ENCODE measurements at places on chromosomes 1 and 21.

DNA sequence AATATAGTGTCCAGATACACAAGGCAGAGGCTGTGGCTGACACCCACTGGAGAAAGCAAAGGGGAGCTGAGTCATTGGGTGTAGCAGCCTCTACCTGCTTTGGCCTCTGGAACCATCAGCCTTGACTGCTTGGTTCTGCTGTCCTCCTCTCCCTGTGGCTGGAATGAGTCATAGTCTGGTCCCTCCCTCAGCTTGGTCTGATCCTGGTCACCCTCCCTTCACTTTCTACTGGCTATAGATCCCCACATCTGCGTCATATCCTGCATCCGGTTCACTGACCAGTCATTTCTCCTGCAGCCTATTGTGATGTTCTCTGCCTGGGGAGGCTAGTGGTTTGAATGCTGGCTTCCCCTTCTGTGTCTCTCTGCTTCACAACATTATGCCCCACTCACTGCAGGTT, 372.8 kb upstream of the DAB1 start:
- H3K27me3 ChIP-seq, result no peaks in the 10 kb centered on the region
- H3K27ac ChIP-seq, result no peak overlapping the region
- DNase-seq, result no peak
- H3K4me3 ChIP-seq, result no peak overlapping the region
- no peaks in the 10 kb centered on the region for H3K4me1 ChIP-seq
- no peaks in the 10 kb centered on the region for H3K36me3 ChIP-seq

DNA sequence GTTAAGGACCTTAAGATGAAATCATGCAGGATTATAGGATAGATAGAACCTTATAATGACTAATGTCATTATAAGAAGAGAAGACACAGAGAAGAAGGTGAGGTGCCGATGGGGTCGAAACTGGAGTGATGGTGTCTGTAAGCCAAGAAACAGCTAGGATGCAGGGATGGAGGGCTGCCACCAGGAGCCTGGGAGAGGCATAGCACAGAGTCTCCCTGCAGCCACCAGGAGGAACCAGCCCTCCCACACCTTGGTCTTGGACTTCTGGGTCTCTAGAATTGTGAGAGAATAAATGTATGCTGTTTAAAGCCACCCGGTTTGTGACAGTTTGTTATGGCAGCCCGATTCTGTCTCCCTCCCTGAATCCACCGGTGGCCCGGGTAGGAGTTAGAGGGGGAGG, 337.2 kb upstream of the AJAP1 start:
- H3K4me3 ChIP-seq, result no peak overlapping the region
- no peaks in the 10 kb centered on the region for H3K27me3 ChIP-seq
- DNase-seq, result no peak
- H3K27ac ChIP-seq, result no peak overlapping the region
- no peaks in the 10 kb centered on the region for H3K4me1 ChIP-seq

GRCh38 chr1:100528871-100529270, 9.1 kb upstream of the GPR88 start:
- peaks cover 34% of the 10 kb centered on the region for H3K4me1 ChIP-seq
- H3K4me3 ChIP-seq, result no peak overlapping the region
- no peak for DNase-seq
- H3K36me3 ChIP-seq, result peaks cover 2% of the 10 kb centered on the region

GRCh38 chr1:89358287-89358893, 5.5 kb upstream of the GBP6 start:
- peaks cover 13% of the 10 kb centered on the region for H3K36me3 ChIP-seq
- H3K4me3 ChIP-seq, result peak overlapping the region; percentile 20
- DNase-seq, result peak; percentile 92
- H3K4me1 ChIP-seq, result peaks cover 61% of the 10 kb centered on the region

DNA sequence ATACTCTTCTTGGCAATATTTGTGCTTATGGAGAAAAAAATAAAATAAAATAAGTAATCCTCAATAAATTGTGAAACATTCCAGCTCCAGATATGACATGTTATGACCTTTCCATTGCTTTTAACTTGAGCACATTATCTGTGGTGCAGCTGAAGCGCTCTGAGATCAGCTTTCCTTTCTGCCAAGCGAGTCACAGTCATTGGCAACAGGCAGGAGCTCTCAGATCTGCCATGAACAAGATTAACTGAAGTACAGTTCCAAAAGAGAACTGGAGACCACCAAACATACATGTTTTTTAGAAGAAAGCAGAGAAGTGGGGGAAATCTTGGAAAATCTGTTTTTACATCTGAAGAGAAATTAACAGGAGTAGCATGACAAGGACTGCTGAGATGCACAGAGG, 89.2 kb upstream of the DSCAM start:
- no peaks in the 10 kb centered on the region for H3K4me1 ChIP-seq
- no peak for DNase-seq
- H3K27ac ChIP-seq, result no peak overlapping the region
- no peak overlapping the region for H3K4me3 ChIP-seq
- H3K36me3 ChIP-seq, result no peaks in the 10 kb centered on the region

- H3K4me1 ChIP-seq, result no peaks in the 10 kb centered on the region
- H3K4me3 ChIP-seq, result no peak overlapping the region
- no peaks in the 10 kb centered on the region for H3K36me3 ChIP-seq
These were observed 53.9 kb downstream of the CASQ2 start for GRCh38 chr1:115714572-115715141.

- H3K27me3 ChIP-seq, result peaks cover 14% of the 10 kb centered on the region
- H3K36me3 ChIP-seq, result no peaks in the 10 kb centered on the region
- DNase-seq, result no peak
- no peak overlapping the region for H3K27ac ChIP-seq
- H3K4me3 ChIP-seq, result no peak overlapping the region
- no peaks in the 10 kb centered on the region for H3K4me1 ChIP-seq
These were observed 38.6 kb downstream of the KCNH1 start for GRCh38 chr1:211095381-211095780.

- H3K27me3 ChIP-seq, result no peaks in the 10 kb centered on the region
- H3K36me3 ChIP-seq, result peaks cover 1% of the 10 kb centered on the region
- no peaks in the 10 kb centered on the region for H3K4me1 ChIP-seq
- no peak overlapping the region for H3K4me3 ChIP-seq
These were observed 108.9 kb upstream of the FMN2 start for GRCh38 chr1:239982762-239983161.

- peaks cover 37% of the 10 kb centered on the region for H3K27me3 ChIP-seq
These were observed 20.6 kb upstream of the NPL start for GRCh38 chr1:182768963-182769362.

DNA sequence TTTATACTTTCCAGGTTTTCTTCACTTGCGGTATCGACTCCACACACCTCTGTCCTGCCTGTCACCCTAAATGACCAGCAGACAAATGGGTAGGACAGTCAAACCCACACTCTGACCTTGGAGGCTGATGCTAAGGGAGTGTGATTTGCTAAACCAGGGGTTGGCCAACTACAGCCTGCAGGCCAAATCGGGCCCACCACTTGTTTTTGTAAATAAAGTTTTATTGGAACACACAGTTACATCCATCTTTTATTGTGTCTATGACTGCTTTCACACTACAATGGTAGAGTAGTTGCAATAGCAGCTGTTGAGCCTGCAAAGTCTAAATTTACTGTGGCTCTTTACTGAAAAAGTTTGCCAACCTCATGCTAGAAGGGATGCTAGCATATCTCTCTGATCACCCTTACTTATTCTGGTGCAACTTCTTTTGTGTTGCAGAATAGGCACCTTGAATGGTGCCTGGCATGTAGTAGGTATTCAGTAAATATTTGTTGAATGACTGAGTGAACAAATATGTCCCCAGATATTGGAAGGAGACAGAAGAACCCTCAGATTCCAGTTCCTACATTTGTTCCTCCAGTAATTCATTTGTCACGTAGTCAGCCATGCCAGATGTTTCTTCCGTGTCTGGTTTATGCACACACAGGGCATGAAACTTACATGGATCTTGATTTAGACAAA, 18.6 kb downstream of the IFNGR2 start:
- H3K27ac ChIP-seq, result no peak overlapping the region
- no peaks in the 10 kb centered on the region for H3K4me1 ChIP-seq
- DNase-seq, result no peak
- no peaks in the 10 kb centered on the region for H3K36me3 ChIP-seq

- H3K4me3 ChIP-seq, result no peak overlapping the region
- H3K36me3 ChIP-seq, result peaks cover 3% of the 10 kb centered on the region
These were observed 10.6 kb downstream of the S100A6 start for GRCh38 chr1:153525088-153525728.

DNA sequence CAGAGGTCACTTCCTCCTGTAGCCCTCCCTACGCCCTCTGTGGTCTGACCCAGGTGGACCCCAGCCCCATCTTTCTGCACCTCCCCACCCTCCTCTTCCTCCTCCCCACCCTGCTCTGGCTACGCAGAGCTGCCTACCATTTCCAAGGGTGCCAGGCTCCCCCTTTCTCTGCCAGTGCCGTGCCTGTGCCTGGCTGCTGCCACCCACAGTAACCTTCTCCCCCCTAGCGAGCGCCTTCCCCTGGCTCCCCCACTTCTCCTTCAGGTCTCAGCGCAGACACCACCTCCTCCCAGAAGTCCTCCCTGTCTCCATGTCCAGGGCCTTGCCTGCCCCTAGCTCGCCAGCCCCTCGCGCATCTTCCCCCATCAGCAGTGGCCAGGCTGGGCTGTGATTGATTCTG, 471.5 kb downstream of the PTPRU start:
- H3K4me1 ChIP-seq, result peaks cover 42% of the 10 kb centered on the region
- H3K27ac ChIP-seq, result no peak overlapping the region
- no peak for DNase-seq
- no peak overlapping the region for H3K4me3 ChIP-seq

GRCh38 chr1:87150143-87150542, 178.5 kb upstream of the LMO4 start:
- H3K27me3 ChIP-seq, result peaks cover 48% of the 10 kb centered on the region
- peaks cover 9% of the 10 kb centered on the region for H3K4me1 ChIP-seq
- no peak overlapping the region for H3K27ac ChIP-seq
- no peak overlapping the region for H3K4me3 ChIP-seq

DNA sequence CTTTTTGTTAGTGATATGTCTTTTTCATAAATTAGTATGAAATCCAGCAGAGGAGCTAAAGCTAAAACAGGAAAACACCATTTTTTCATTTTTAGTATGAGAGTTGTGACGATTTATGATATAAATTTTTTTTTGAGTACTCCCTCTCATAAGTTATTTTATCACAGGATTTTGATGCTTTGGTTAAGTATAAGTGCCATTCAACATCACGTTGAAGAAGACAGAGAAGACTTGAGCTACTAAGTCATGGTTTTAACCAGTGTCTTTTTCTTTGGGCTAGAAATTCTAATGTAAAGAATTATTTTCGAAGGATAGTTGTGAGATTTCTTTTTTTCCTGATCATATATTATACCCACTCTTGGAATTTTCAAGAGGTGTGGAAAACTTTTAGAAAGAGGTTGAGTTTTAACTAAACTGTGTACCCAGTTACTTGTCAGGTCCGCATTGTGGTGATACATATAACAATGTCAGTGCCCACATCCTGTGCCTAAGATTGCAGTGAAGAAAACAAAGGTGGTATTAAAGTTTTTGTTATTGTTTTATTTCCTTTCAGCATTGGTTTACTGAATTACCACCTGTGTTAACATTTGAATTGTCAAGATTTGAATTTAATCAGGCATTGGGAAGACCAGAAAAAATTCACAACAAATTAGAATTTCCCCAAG, 93.8 kb downstream of the USP25 start:
- peak overlapping the region; percentile 68 for H3K27ac ChIP-seq
- H3K36me3 ChIP-seq, result peaks cover 31% of the 10 kb centered on the region
- peak; percentile 61 for DNase-seq
- H3K4me3 ChIP-seq, result no peak overlapping the region
- H3K27me3 ChIP-seq, result no peaks in the 10 kb centered on the region

- H3K36me3 ChIP-seq, result no peaks in the 10 kb centered on the region
- no peaks in the 10 kb centered on the region for H3K4me1 ChIP-seq
These were observed 222.6 kb downstream of the CAMTA1 start for GRCh38 chr1:7007902-7008301.

DNA sequence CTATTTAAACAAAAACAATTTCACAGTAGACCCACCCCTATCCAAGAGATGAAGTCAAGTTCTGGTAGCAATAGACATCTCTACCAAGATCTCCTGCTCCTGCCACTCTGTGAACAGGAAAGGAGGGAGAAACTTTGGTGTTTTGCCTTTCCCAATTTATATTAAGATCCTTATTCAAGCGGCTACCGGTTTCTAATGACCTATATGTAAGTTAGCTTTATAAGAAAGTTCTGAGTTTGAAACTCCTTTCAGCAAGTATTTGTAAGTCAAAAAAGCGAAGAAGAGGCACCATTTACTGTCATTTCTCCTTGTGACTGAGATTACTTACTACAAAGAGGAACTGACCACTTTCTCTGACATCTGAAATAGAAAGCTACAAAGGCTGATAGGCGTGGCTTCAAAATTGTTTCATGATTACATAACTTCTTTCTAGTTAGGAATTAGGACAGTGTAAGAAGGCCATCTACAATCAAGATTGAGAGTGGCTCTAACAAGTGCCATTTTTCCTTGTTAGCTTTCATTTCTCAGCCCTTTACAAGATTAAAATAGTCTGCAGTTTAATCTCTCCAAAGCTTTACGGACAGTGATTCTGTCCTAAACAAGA, at the start of gene MNDA:
Gene MNDA, plus strand, starts transcription at position 448 of the 604 bp plus-strand sequence. CDS start 10,803 bp downstream, outside the sequence.
- peaks cover 16% of the 10 kb centered on the region for H3K36me3 ChIP-seq
- peaks cover 19% of the 10 kb centered on the region for H3K4me1 ChIP-seq
- H3K27me3 ChIP-seq, result no peaks in the 10 kb centered on the region
- no peak within 1 kb of the TSS for H3K4me3 ChIP-seq
- H3K27ac ChIP-seq, result peak within 1 kb of the TSS; percentile 8
- no peak for DNase-seq
